Activated CD4-positive, CD25-positive, alpha-beta regulatory T cell (primary cell): ENCODE measurements at places on chromosomes 4 and X.

DNA sequence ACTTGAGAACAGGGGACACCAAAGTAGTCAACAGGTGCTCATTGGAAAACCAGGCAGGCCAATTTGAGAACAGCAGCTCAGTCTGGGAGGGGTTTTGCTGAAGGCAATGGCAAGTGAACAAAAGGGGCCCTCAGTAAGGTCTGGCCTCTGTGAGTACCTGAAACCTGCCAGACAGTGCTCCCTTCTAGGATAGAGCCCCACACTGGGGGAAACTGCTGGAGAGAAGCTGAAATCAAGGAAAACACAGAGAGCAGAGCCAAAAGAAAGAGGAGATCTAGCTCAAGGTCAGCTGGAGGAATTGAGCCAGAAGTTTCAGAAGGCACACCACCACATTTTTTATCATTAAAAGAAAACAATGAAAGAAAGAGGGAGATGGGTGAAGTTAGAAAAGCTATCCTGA is 28.2 kb downstream of the PNMA6E start:
- no peak for DNase-seq

DNA sequence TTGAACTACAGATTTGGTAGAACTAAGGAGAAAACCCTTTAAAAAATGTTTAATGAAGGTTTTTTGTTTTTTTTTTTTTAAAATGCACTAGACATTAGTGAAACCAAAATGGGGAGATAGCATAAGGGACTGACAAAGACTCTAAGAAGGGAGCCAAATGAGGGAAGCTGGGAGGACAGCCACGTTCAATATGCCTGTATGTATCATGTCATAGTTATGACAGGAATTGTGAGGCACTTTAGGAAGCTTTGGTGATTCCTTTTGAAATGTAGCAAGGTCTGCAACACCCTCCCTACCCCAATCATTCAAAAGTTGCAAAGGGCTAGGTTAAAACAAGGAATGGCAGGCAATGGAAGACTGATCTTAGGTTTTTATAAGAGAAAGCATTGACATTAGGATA is 526.0 kb downstream of the TLL1 start:
- DNase-seq: no peak

DNA sequence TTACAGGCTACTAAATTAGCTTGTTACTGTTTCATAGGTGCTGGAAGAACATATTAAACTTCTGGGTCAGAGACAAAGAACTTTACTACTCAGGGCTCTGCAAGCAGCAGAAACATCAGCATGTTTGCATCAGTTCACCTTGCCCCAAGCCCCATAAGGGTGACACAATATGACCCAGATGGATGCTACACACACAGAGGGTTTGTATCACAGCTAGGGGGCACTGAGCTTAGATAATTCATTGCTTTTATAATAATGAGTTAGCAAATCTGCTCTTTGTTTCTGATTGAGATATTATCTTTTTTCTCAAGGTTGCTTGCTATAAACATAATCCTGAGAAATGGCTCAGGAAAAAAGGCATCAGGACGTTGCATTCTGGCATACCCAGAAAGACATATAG is 4.8 kb upstream of the SYNPO2 start:
- no peak for DNase-seq

GRCh38 chr4:33883111-33883510 is 2361.2 kb downstream of the ARAP2 start:
- DNase-seq: no peak

DNA sequence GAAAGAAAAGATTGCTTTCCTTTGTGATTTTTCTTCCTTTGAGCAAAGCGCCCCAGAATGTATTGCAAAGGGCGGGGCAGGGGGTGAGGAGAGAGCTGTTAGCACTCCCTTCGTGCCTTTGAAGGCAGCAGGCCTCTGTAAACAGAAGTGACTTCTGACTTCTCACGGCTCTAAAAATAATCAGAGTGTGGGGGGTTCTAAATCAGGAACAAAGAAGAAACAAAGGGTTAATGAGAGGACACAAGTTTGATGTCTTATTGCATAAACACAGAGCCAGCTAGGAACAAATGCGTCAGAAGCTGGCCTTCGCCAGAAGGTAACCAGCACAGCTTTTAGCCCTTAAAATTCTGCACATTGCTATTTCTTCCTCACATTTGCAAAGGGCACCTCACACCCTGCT is 626.2 kb downstream of the MID1IP1 start:
- no peak for DNase-seq

DNA sequence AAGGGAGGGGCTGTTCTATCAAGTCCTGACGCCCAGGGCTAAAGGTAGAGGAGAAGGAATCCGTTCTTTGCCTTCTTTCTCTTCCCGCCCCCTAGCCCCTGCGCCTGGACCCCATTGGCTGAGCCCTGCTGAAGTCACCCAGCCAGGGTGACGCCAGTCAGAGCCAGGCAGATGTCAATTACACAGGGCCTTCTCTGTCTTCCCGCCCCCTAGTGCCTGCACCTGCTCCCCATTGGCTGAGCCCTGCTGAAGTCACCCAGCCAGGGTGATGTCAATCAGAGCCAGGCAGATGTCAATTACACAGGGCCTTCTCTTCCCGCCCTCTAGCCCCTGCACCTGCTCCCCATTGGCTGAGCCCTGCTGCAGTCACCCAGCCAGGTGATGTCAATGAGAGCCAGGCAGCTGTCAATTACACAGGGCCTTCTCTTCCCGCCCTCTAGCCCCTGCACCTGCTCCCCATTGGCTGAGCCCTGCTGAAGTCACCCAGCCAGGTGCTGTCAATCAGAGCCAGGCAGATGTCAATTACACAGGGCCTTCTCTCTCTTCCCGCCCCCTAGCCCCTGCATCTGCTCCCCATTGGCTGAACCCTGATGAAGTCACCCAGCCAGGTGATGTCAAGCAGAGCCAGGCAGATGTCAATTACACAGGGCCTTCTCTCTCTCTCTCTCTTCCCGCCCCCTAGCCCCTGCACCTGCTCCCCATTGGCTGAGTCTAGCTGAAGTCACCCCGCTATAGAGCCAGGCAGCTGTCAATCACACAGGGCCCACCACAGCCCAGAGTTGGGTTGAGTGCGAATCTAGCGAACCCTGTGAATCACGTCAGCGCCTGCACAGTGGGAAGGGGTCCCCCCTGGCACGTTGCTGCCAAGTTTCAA is 46.4 kb downstream of the ASMT start:
- DNase-seq: no peak

- DNase-seq: no peak
Measured at GRCh38 chr4:47419296-47419695, 44.2 kb downstream of the COMMD8 start.
